CD4-positive, alpha-beta T cell (primary cell): ENCODE measurements at places on chromosomes 16 and 17.

GRCh38 chr16:46747777-46748651, at the start of gene MYLK3:
MYLK3 (minus strand) TSS chr16:46748344; CDS start chr16:46748193, 151 bp downstream.
- no peak for DNase-seq

DNA sequence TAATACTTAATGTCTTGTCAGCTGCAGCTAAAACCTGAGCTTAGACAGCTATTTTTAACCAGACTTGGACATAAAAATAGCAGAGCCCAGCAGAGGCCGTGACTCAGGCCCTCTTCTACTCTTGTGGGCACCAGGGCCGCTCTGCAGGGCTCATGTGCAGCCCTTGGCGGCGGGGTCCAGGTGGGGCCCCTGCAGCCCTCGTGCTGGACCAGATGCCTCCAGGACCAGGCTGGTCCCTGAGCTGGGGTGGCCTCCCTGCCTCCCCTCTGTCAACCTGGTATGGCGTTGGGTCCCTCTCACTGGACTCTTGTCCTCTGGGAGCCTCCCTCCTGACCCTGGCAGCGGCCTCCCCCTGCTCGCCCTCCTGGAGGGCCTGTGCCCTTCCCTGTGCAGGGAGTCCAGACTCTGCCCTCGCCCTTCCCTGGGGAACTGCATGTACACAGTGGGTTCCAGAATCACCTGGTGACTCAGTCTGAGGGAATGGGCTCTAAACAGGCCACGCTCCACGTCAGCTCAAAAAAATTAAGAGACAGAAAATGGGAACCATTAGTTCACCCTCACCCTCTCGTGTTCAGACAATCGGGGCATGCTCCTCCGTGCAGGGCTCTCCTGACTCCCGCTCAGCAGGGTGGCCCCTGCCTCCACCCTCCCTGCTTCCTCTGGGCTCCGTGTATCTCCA, 9.7 kb downstream of the CDK5R1 start:
- DNase-seq, result no peak

GRCh38 chr17:19502517-19502916, 31.1 kb upstream of the SLC47A1 start:
- peak; percentile 24 for DNase-seq

DNA sequence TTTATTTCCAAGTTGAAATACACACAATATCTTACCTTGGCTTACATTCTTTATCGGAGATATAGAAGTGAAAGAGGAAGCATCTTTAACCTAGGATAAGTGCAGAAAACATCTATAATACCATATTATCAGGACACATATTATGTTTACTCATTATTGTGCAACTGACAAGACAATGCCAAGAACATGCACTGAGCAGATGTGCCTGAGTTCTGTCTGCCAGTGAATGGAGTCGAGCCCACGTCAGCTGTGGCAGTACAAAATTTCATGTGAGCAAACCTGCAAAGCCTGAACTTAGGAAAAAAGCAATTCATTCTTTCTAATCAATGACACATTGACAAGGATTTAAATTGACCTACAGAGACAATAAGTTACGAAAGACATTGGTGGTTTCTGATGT, 154.4 kb downstream of the AXIN2 start:
- DNase-seq, result no peak

DNA sequence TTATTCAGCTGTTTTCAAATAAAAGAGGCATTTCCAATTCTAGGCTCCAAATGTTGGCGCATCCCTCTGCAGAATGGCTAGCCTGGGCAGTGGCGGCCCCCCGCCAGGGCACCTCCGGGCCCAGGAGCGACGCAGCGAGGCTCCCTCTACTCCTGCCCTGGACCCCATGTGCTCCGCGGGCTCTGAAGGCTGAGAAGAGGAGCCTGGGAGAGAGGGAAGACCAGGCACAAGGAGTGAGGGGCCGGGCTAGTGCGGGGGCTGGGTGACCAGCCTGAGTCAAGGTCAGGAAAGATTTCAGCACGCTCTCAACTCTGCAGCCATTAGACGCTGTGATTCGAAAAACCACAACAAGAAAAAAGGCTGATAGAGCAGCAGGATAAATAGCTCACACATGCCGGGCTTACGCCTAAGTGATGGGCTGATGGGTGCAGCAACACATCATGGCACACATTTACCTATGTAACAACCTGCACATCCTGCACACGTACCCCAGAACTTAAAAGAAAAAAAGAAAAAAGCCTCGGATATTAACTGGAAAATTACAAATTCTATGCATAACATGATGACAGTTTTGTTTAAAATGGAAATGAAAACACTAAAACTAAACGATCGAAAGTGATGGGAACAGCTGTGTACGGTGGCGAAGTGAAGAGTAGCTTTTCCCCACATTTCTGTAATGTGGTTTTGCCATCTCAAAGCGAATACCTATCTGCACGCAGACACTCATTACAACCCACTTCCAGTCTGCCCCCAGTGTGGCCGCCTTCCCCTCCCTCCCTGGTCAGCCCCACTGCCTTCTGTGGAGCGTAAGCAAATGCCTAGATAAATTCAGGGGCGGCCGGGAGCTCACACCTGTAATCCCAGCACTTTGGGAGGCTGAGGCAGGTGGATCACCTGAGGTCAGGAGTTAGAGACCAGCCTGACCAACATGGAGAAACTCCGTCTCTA, 44.4 kb downstream of the MAP1LC3B start:
- peak; percentile 7 for DNase-seq

GRCh38 chr17:4951486-4951885, 567 bp downstream of the ENO3 start:
- DNase-seq, result no peak

DNA sequence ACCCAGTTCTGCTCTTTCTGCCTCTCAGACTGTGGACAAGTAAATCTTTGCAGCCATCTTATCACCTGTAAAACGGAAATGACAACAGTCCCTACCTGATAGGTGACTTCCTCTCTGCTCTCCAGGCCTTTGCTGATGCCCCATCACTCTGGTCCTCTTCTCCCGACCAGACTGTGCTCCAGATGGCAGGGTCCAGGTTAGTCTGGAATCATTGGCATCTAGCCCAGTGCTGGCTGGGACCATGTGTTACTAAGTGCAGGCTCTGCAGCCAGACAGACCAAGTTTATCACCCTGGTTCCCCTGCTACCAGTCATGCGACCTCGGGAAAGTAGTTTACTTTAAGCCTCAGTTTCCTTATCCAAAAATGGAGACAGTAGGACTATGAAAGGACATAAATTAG, 1.8 kb upstream of the NUBP1 start:
- DNase-seq, result no peak

DNA sequence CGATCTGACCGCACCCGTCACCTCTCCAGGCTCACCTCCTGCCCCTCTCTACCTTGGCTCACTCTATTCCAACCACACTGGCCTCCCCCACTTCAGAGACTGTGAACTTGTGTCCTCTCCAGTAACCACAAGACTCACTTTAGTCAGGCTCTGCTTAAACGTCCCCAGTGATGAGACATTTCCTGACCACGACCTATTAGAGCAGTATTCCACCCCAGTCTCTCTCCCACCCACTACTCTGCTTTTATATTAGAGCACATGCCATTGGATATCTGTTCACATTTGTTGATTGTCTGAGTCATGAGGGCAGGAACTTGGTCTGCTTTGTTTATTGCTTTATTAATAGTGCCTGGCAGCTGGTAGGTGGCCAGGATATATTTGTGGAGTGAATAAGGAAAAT, 20.1 kb downstream of the COX11 start:
- DNase-seq, result no peak

GRCh38 chr16:70741783-70742125, 55.9 kb upstream of the MTSS2 start:
- DNase-seq, result no peak

DNA sequence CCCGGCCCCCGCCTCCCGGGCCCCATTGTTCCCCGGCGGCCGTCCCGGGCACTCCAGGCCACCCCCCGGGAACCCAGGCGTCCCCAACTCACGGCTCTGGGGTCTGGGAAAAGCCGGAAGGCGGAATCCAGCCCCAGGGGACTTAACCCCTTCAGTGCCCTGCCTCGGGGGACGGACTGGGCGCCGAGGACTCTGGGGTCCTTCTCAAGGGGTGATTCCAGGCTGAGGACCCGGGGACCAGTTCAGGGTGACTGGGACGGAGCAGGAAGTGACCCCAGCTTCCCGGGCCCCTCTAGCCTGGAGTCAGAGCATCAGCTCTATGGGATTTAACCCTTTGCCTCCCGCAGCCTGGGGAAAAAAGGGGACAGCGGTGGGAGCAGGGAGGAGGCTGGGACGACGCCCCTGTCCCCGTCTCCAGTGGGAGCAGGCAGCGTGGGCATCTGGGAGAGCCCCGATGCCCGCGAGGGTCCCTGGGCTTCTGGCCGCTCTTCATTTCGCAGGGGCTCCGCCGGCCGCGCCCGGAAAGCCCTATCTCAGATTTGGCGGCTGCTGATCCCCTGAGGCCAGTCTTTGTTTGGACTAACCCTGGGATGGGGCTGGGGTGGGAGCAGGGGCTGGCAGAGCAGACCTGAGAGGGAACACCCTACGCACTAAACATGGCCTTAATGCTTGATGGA, at the start of gene ZNF629:
TSS of gene ZNF629 (minus strand) at position 270 of the 677 bp plus-strand sequence. CDS start 2,723 bp downstream, outside the sequence.
- DNase-seq, result no peak

- DNase-seq, result no peak
Observed at GRCh38 chr17:41632482-41633105, 8.2 kb upstream of the KRT17 start.

- DNase-seq, result peak; percentile 45
Observed at GRCh38 chr17:7856011-7856810, 1.1 kb downstream of the NAA38 start.

DNA sequence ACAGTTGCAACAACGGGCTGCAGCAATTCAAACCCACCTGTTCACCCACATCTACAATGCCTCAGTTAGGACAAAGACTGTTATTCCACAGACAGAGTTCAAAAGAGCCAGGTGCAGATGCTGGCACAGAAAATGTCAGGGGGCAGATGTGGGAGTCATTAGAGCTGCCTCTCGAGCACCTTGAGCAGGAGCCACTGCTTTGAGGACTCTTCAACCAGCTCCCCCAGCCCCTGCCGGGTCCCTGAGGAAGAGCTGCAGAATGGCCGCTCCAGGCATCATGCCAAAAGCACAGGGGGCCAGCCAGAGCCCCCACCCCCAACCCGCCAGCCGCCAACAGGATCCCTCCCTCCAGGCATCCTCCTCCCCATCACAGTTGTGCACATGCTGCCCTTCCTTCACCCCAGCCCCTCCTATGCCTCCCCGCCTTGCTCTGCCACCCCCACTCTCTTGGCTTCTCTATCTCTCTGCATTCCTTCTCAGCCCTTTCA, 20.8 kb downstream of the C17orf67 start:
- no peak for DNase-seq

DNA sequence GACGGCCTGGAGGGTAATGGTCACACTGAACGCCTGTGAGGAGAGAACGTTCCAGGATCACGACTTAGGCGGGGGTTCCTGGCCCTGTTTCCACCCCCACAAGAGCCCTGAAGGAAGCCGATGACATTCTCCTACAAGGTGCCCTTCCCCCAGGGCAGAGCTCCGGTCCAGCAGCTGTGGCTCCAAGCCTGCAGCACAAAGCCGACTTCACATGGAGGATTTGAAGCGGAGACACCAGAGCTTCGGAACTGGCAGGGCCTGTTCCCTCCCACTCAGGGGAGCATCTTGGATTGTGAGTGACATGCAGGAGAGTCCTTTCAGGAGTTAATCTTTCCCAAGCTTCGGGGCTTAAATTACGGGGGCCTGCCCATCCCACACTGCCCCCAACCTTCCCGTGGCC, 5.0 kb downstream of the FADS6 start:
- no peak for DNase-seq

DNA sequence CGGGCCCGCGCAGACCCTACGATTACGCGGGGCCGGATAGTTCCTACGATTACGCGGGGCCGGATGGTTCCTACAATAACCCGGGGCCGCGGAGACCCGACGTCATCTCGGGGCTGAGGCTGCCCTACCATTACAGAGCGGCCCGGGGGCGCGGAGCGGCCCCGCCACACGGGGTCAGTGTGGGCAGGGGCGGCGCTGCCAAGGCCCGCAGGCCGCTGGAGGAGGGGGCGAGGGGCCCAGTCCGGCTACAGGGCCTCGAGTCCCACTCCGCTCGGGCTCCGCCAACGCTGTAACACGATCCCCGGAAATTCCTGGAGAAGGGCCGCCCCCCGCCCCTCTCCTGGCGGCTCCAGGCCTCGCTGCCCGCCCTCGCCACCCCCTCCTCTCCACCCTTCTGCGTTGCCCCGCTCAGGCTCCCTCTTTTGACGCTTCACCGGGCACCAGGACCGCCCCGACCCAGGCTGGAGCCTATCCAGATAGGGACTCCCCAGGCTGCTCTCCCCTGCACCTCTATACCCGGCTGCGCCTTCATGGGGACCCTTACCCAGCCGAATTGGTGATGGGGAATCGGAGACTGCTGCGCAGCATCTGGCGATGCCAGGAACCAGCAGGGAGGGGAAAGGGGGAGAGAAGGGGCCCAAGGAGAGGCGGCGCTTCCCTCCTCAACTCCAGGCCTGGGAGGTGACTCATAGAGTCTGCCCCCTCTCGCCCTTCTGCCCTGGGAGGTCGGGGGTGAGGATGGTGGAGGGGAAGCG, at the start of gene RAB34:
TSS of gene RAB34 (minus strand) at position 291 of the 755 bp plus-strand sequence. CDS start 602 bp downstream, outside the sequence.
- no peak for DNase-seq

- DNase-seq, result no peak
Observed at GRCh38 chr17:8611619-8612298, 18.8 kb downstream of the MYH10 start.

DNA sequence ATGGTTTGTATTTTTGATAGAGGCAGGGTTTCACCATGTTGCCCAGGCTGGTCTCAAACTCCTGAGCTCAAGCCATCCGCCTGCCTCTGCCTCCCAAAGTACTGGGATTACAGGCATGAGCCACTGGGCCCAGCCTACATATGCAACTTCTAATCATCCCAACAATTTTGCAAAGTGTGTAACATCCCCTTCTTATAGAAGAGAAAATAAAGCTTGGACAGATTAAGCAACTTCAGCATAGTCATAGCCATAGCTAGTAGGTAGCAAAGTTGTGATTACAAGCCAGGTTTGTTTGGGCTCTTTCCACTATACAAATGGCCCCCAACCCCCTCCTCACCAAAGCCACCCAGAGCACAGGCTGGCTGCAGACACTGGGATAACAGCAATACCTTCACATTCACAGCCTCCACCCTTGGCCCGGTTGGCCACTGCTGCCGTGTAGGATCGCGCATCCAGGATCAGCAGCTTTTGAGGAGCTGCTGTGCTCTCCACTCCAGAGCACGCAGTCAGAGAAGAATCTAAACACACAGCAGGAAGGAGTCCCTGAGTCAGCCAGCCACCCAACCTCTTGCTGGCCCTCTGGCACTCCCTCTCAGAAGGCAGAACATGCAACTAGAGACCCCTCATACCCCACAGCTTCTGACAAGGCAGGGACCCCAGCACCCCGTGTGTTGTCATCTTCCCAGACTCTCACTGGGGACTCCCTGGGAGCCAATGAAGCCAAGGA, 7.9 kb downstream of the MTMR4 start:
- no peak for DNase-seq

DNA sequence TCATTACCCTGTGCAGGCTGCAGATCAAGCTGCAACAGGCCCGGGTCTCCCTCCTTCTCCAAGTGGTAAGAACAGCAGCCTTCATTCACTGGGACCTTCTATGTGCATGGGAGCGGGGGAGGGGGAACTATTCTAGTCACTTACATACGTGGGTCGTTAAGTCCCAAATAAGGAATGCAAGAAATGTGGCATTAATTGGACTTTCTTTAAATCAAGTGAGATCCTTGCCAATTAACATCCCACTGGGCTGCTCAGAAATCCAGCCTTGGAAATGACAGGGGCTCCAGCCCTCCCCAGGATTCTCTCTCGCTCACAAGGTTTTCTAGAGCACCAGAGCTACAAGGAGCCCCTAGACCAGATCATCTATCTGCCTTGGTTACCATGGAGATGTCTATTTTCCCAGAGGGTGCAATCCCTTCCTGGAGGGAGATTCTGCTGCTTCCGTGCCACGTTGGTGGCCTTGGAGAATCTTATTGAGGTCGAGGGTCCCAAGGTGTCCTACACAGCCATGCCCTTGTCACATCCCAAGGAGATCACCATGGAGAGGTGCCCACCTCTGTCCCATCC, 5.2 kb upstream of the EIF1 start:
- DNase-seq, result no peak
